ENCODE measurements at places on chromosomes 2 and 18. TPM values are rescaled to one million over a fixed set of nuclear protein-coding genes. Genes with fewer than 3 reads are reported as not detected.

The ST6GAL2 gene
- polyA plus RNA-seq, result 0.08 TPM

The NPAS2 gene
- 144 TPM for polyA plus RNA-seq

The TMEM214 gene
- 27.4 TPM for polyA plus RNA-seq

The C2orf42 gene
- 3.5 TPM for polyA plus RNA-seq

The SPDYA gene
- 0.06 TPM for polyA plus RNA-seq

Data from heart left ventricle (tissue), 16 donors.